Caudate nucleus (tissue), 63 donors: ENCODE measurements at places on chromosomes 2 and 18.

DNA sequence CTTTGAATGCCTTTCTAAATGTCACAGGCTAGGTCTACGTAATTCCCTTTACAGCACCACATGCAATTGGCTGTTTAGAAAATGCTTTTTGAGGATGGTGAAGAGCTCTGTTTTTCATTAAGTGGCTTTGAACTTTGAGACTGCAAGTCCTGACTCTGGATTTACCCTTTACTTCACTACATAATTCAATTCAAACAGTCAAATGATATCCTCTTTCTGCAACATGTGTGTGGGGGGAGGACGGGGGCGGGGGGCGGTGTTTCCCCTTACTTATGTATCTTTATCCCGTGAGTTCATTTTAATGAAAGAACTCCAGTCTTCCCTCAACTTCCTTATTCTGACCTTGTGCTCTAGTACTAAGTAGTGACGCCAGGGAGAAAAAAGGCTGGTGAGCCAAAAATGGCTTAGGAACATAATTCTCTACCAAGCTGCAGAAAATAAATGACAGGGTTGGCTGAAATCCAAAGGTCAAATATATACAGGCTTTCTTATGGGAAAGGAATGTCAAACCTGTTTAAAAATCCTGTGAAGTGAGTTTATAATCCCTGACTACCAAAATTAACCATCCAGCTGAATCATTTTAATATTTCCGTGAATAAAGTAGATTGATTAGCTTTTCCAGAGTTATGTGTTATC is 119.6 kb downstream of the SLC8A1 start:
- no peak for DNase-seq

GRCh38 chr2:204251158-204251997 is 293.9 kb upstream of the PARD3B start:
- no peak for DNase-seq

DNA sequence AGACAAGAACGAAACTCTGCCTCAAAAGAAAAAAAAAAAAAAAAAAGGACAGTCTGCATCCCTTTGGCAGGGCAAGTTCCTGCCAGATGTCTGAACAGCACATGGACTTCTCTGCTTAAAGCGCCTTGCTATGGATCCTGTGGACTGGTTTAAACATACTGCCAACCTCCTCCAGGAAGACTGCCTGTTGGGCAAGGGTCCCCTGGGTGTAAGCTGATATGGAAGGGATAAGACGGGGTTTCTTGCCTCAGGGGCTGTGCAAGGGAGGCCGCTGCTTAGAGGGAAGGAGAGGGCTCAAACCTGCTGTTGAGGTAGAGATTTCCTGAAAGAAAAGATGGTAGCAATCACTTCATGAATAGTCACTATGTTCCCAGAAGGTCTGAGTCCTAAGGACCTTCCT is 22.2 kb downstream of the SKA1 start:
- no peak for DNase-seq

- no peak for DNase-seq
Observed at GRCh38 chr2:219300022-219300421, 9.2 kb downstream of the PTPRN start.

GRCh38 chr2:11090187-11090586 is 65.1 kb upstream of the SLC66A3 start:
- DNase-seq: no peak

- no peak for DNase-seq
Observed at GRCh38 chr2:9565436-9566153, 10.0 kb upstream of the ADAM17 start.

- DNase-seq: no peak
Observed at GRCh38 chr2:232588680-232589585, 38.4 kb downstream of the EIF4E2 start.

DNA sequence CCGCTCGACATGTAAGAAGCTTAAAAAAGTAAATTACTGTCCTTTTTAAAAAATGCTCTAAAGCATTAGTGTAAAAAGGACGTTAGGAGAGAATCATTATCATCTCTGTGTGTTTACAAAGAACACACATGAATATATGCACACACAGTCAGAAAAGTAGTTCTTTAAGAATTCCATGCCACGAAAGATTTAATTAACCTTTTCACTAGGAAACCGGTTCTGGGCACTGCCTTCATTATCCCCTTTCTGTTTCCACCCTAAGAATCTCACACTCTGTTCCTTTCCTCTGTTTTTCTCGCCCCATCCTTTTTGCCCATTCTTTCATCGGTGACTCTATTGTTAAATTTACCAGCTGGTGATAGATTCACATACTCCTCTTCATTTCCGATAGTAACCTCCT is 338.6 kb downstream of the DCC start:
- no peak for DNase-seq

GRCh38 chr18:1045658-1046057 is 141.0 kb downstream of the ADCYAP1 start:
- no peak for DNase-seq

DNA sequence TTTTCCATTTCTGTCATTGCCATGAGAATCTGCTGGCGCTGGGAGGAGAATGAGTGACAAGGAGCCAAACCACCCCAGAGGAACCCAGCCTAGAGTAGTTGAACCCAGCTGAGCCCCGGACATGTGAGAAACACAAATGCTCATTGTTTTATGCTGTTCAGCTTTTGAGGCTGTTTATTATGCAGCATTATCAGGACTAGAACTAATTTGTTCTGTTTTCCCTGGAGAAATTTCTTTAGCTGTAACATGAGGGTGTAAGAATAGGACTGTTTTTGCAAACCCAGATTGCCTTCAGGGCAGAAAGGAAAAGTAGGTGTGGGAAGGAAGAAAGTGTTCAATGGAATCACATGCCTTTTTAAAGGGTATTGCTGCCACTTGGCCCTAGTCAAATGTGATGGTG is 28.5 kb upstream of the DOCK10 start:
- peak; percentile 53 for DNase-seq

DNA sequence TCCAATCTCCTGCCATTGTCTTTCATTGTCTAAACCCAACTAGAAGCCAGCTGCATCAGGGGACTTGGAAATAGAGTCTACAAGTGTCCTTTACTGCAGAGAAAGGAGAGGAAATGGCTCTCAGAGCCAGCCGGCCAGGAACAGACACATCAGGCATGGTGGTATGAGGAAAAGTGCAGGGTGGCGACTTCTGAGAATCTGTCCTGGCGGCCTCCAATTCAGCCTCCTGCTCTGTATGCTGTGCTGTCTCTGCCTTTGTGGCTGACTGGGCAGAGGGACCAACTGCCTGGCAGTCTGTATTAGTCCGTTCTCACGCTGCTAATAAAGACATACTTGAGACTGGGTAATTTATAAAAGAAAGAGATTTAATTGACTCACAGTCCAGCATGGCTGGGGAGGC is 36.8 kb upstream of the AQP4 start:
- peak; percentile 17 for DNase-seq

DNA sequence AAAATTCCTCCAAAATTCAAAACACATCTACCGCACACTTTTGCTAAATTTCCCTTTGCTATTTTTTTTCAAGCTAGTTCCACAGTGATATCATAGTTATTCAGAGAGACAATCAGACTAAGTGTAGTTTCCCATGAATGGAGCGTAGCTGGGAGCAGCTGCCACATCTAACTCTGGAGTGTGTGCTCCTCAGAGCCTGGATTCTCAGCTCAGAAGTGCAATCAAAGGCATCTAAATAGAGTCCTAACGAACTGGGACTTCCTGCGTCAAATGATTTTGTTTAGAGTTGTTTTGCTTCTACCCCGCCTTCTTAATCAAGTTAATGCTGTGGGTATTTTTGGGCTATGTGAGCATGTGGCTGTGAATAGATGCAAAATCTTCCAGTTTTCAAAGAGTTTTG is 160.3 kb downstream of the TMEM18 start:
- no peak for DNase-seq

DNA sequence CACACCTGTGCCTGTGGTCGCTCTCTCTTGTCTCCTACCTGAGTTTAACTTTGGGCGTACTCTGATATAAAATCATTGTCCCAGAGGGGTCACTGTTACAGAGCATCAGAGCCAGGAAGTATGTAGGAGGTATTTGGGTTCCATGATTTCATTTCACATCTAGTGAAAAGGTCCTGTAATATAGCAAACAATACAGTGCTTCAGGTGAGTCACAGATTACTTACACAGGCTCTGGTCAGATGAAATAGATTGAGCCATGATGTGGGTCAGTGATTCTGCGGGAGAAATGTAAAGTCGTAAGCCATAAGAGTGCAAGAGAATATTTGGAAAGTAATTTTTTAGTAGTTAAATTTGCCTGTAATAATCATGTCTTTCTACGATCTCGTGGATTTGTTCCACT is 70.2 kb downstream of the SOCS6 start:
- no peak for DNase-seq

GRCh38 chr2:162106146-162106551 is 32.1 kb upstream of the DPP4 start:
- no peak for DNase-seq

DNA sequence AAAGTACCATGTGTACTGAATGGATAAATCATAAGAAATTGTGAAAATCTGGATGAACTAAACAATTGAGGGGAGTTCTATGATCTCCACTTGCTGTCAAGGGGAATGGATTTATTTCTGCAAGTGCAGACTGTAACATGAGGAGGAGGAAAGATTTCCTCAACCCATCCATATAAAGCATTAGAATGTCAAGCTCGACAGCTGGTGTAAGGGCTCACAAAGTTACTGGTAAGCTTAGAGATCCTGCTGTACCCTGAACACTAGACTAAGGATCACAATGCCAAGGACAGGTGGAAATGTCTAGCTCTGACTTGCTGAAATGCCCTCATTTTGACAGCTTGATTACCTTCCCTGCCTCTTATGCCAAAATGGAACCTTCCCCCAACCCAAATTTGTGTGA is 125.3 kb downstream of the TCF4 start:
- DNase-seq: no peak

GRCh38 chr2:68879296-68879695 is 8.1 kb upstream of the BMP10 start:
- DNase-seq: no peak

DNA sequence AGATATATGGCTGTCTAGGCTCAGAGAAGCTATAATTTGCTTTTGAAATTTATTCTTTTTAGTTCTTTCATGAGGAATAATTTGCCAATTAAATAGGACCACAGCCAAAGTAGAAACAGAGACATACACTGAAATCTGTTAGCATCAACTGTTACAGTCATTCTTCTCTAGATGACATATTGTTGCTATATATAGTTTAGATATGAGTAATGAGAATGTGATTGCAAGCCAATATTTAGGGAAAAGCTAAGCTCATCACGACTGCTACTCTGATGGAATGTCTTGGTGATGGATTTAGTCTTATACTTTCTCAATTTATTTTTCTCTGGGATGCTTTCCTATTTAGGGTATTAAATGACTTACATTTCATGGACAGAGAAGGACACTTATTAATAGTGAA is 259.1 kb downstream of the LNPK start:
- DNase-seq: no peak

- no peak for DNase-seq
Observed at GRCh38 chr2:2845267-2845666, 514.2 kb upstream of the MYT1L start.

- peak; percentile 15 for DNase-seq
Observed at GRCh38 chr2:45874344-45874743, 222.9 kb downstream of the PRKCE start.

GRCh38 chr18:37421341-37422077 is 144.1 kb downstream of the CELF4 start:
- no peak for DNase-seq

DNA sequence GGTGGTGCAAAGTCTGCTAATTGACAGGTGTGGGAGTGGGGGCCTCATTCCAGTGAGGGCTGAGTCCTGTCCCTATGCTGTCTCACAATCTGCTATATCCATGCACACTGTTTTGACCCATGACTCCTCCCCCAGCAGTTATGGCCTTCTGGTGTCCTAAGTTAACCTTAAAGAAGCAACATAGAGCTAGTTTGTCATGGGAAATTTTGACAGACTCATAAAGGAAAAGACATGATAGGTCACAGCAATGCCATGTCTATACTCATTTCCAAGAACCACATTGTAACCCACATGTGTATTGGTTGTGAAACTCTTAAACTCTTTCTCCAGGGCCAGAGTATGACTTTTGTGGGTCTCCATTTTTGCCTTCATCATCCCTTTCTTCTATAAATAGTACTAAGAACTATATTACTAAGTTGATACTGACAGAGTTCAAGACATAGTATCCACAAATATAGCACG is 78.2 kb upstream of the SLC1A4 start:
- DNase-seq: no peak

GRCh38 chr2:169736902-169737301 is 3.3 kb downstream of the KLHL23 start:
- no peak for DNase-seq

DNA sequence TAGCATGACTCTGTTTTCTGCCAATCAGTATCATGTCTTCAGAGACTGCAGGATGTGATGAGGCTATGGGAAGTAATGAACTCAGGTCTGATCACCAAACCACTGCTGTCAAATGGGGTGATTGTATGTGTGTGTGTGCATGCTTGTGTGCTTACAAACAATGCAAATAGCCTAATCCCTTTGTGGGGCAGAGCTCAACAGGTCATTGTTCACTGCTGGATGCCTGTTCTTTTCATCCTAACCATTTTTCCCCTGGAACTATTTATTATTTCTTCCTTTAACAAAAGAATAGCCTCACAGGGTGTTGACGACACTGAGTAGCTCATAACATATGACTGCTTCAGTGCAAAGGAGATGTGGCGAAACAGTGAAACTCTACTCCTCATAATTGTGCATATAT is 55.9 kb downstream of the NXPH2 start:
- no peak for DNase-seq

DNA sequence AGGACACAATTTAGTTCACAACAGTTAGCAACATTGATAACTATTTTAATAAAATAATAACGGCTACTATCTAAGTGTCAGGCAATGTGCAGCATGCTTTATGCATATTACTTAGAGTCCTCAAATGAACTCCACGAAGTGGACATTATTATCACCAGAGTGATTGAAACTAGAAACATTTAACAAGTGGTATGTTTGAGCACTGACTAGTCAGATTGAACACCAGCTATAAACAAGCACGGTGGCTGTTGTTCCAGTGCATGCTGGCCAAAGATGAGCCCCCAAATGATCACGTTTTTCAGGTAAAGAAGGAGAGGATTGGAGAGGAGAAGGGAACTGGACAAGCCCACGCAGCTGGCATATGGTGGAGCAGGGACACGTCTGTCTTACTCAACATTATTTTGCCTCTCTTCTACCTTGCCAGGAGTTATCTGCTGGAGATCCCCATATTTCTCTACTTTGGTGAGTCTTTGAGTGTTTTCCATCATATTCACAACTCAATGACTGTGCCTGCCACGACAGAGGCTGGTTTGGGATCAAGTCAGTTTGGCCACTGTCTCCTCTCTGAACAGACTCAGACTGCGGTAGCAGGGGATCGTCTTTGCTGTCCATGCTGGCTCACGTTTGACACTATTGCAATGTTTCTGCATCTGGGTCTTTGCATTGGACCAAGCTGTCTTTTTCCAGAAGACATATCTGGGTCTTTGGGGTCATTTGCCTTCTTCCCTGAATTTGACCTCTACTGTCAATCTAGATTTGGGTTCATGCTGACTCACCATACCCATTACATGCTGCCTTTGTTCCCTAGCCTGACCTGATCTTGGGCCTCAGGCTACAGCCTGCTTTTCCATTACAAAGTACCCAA is 66.0 kb upstream of the ACSL3 start:
- DNase-seq: no peak

GRCh38 chr2:179177694-179178093 is 86.9 kb downstream of the SESTD1 start:
- no peak for DNase-seq
